MCF 10A (cell line): ENCODE measurements at places on chromosomes 12 and 14. TPM values are rescaled to one million over a fixed set of nuclear protein-coding genes. Genes with fewer than 3 reads are reported as not detected.
A peak's percentile ranks its signal among the peaks of the same experiment; 100 is the strongest.

- no peaks in the 10 kb centered on the region for H3K27me3 ChIP-seq
- H3K4me1 ChIP-seq = peaks cover 11% of the 10 kb centered on the region
- peaks cover 7% of the 10 kb centered on the region for H3K36me3 ChIP-seq
Observed at GRCh38 chr12:116202433-116202832, 75.1 kb downstream of the MED13L start.

GRCh38 chr14:97280526-97280925, 483.3 kb downstream of the VRK1 start:
- H3K27me3 ChIP-seq = peaks cover 33% of the 10 kb centered on the region
- H3K4me1 ChIP-seq = no peaks in the 10 kb centered on the region
- no peaks in the 10 kb centered on the region for H3K36me3 ChIP-seq
- H3K27ac ChIP-seq = no peak overlapping the region

- H3K36me3 ChIP-seq = no peaks in the 10 kb centered on the region
- DNase-seq = no peak
- no peak overlapping the region for H3K4me3 ChIP-seq
- H3K27ac ChIP-seq = no peak overlapping the region
- H3K4me1 ChIP-seq = no peaks in the 10 kb centered on the region
Observed at GRCh38 chr14:81033698-81034240, 78.3 kb downstream of the TSHR start.

DNA sequence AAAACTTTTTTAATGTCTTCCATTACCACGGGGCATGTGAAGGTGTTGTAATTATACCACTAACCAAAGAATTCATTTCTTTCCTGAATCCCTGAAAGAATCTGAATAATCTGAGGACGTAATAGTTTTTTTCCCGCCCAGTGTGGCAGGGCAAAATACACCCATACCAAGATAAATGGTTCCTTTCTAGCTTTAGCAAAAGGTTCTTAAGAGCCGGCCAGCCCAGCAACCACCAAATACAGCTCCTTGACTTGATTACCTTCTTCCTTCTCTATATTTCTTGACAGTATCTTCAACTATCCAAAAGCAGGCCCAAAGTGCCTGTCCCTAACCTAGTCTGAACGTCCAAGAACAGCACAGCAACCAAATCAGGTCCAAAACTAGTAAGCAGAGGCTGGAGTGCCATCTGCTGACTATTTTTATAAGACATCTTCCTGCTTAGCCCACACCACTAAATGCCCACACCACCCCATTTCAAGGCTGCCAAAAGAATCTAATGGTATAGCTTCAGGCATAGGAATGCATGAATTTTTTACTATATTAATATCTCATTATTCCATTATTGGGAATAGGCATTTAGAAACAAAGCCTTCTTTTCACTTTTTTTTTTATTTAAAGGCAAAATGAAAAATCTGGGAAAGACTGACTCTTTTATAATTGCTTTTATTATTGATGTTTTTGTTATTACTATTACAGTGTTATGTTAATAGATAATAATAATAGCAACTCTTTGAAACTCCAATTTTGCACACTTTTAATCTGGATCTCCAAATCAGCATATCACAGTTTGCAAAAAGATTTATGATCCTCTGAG, 524.4 kb downstream of the MED13L start:
- no peak overlapping the region for H3K27ac ChIP-seq
- no peaks in the 10 kb centered on the region for H3K4me1 ChIP-seq
- H3K4me3 ChIP-seq = no peak overlapping the region
- DNase-seq = peak; percentile 66

- no peaks in the 10 kb centered on the region for H3K27me3 ChIP-seq
- H3K27ac ChIP-seq = no peak overlapping the region
- H3K4me1 ChIP-seq = peaks cover 13% of the 10 kb centered on the region
- no peak overlapping the region for H3K4me3 ChIP-seq
Observed at GRCh38 chr12:65614259-65614889, 209.9 kb upstream of the HMGA2 start.

GRCh38 chr14:20781803-20782202, 735 bp downstream of the RNASE6 start:
- DNase-seq = no peak
- no peak overlapping the region for H3K4me3 ChIP-seq
- H3K36me3 ChIP-seq = no peaks in the 10 kb centered on the region
- peaks cover 9% of the 10 kb centered on the region for H3K27me3 ChIP-seq
- H3K27ac ChIP-seq = no peak overlapping the region
- H3K4me1 ChIP-seq = no peaks in the 10 kb centered on the region

- no peaks in the 10 kb centered on the region for H3K27me3 ChIP-seq
- peaks cover 32% of the 10 kb centered on the region for H3K4me1 ChIP-seq
- peak; percentile 57 for DNase-seq
- no peak overlapping the region for H3K27ac ChIP-seq
- H3K36me3 ChIP-seq = peaks cover 8% of the 10 kb centered on the region
- H3K4me3 ChIP-seq = no peak overlapping the region
Observed at GRCh38 chr14:69137843-69138535, 14.9 kb downstream of the DCAF5 start.

DNA sequence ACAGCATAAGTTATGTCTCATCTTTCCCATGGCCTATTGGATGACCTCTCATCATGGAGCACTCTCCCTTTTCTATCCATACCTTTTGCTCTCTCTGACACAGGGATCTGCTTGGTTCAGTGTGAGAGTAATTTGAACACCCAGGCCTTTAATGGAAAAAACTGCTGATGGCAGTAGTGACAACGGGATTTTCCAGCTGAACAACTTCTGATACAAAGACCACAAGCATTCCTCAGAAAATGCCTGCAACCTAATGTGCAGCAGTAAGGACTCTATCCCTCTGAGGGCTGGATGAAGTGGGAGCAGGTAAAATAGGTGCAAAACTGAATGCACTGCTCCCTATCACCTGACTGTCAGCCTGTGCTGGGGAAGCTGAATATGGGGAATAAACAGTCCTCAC, 51.0 kb downstream of the KANSL2 start:
- H3K36me3 ChIP-seq = no peaks in the 10 kb centered on the region
- no peaks in the 10 kb centered on the region for H3K4me1 ChIP-seq
- no peak overlapping the region for H3K27ac ChIP-seq
- peaks cover 50% of the 10 kb centered on the region for H3K27me3 ChIP-seq
- no peak for DNase-seq

GRCh38 chr12:116558280-116559161, 660 bp upstream of the MAP1LC3B2 start:
- DNase-seq = no peak
- no peaks in the 10 kb centered on the region for H3K27me3 ChIP-seq

GRCh38 chr14:68370057-68370360, 422.9 kb downstream of the ZFP36L1 start:
- no peak for DNase-seq
- no peaks in the 10 kb centered on the region for H3K27me3 ChIP-seq
- no peaks in the 10 kb centered on the region for H3K36me3 ChIP-seq
- peaks cover 6% of the 10 kb centered on the region for H3K4me1 ChIP-seq
- H3K4me3 ChIP-seq = no peak overlapping the region
- no peak overlapping the region for H3K27ac ChIP-seq

DNA sequence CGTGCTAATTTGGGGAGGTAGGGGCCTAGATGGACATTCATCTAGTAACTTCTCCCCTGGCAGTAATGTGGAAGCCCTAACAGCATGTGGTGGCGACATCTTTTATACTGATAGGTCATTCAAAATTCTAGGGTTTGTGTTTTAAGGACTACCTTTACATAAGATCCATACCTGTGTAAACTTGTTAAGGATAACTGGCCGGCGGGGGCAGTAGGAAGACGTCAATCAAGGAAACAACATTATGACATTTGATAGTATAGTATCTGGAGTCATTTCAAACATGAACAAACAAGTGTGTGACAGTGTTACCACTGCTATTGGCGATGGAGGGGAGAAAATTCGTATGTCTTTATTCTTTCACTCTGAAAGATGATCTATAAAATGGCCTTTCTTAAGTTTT, 120.0 kb downstream of the TTLL5 start:
- H3K36me3 ChIP-seq = peaks cover 45% of the 10 kb centered on the region
- H3K4me3 ChIP-seq = no peak overlapping the region
- no peaks in the 10 kb centered on the region for H3K4me1 ChIP-seq
- H3K27ac ChIP-seq = no peak overlapping the region

DNA sequence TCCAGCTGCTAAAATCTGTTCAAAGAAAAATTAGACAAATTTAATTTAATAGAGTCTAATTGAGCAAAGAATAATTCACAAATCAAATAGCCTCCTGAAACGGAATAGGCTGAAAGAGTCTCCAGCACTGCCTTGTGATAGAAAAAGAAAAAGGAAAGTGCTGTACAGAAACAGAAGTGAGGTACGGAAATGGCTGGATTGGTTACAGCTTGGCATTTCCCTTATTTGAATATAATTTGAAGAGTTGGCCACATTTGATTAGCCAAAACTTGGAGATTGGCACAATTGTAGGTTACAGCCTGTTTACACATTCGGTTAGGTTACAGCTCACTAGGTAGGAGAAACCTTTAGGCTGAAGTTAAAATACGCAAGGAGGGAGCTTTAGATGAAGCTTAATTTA, 24.8 kb upstream of the PCED1B start:
- H3K27ac ChIP-seq = no peak overlapping the region
- H3K36me3 ChIP-seq = no peaks in the 10 kb centered on the region
- no peak overlapping the region for H3K4me3 ChIP-seq
- H3K4me1 ChIP-seq = no peaks in the 10 kb centered on the region
- H3K27me3 ChIP-seq = no peaks in the 10 kb centered on the region
- no peak for DNase-seq

- no peaks in the 10 kb centered on the region for H3K27me3 ChIP-seq
- H3K27ac ChIP-seq = no peak overlapping the region
- H3K36me3 ChIP-seq = peaks cover 6% of the 10 kb centered on the region
- no peak for DNase-seq
Observed at GRCh38 chr14:70884595-70885342, 22.5 kb upstream of the PCNX1 start.

DNA sequence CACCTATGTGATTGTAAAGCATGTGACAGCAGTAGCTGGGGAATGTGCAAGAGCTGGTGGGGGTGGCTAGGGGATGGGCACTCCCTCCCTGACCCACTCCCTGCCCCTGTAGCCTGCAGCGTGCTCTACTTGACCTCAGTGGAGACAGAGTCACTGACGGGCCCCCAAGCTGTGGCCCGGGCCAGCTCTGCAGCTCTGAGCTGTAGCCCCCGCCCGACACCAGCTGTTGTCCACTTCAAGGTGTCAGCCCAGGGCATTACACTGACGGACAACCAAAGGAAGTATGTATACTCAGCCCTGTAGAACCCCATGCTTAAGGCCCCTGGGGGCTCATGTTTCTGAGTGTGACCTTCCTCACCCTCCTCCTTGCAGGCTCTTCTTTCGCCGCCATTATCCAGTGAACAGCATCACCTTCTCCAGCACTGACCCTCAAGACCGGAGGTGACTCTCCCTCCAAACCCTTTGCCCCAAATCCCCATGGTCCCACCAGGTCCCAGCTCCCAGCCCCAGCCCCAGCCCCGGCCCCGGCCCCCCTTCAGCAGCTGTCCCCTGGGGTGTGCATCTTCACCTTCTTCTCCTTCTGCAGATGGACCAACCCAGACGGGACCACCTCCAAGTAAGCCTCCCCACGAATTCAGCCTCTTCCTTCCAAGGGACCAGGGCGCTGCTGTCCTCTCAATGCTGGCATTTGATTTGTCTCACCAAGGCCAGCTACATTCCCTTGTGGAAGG, 13.3 kb downstream of the TNS2 start:
- no peak for DNase-seq
- H3K4me1 ChIP-seq = peaks cover 11% of the 10 kb centered on the region
- H3K36me3 ChIP-seq = peaks cover 62% of the 10 kb centered on the region
- H3K4me3 ChIP-seq = no peak overlapping the region
- H3K27ac ChIP-seq = no peak overlapping the region

Gene NTN4
- 53.0 and 96.4 TPM in 2 replicates for total RNA-seq

Gene ACSM4
- not detected in 2 replicates for total RNA-seq

Gene OASL
- 0.29 and 0.47 TPM in 2 replicates for total RNA-seq

Gene EIF5
- total RNA-seq = 149 and 327 TPM in 2 replicates

Gene CDH24
- 2.6 and 4.9 TPM in 2 replicates for total RNA-seq

Gene LPCAT3
- total RNA-seq = 14.4 and 15.4 TPM in 2 replicates

Gene ASCL1
- not detected in 2 replicates for total RNA-seq

Gene MYG1
- total RNA-seq = 79.8 and 80.9 TPM in 2 replicates

Gene USP44
- not detected in 2 replicates for total RNA-seq

Gene CD4
- not detected in 2 replicates for total RNA-seq
